Esophagus muscularis mucosa (tissue), 4 donors: ENCODE measurements at places on chromosomes 1 and 21. TPM values are rescaled to one million over a fixed set of nuclear protein-coding genes. Genes with fewer than 3 reads are reported as not detected.

Gene C1orf141
- not detected for total RNA-seq

DNA sequence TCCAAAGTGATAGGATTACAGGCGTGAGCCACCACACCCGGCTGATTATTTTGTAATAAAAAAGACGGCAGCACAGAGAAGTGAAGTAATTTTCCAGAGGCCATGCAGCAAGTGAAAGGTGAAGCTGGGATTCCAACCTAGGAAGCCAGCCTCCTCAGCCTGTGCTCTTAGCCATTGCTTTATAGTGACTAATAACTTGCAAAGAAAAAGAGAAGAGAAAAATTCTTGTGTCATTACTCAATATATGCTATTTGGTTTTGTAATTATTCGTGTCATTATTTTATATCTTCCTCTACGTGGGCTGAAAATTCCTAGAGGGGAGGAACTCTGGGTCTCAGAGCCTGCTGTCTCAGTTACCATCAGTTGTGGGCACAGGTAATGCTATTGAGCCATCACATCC lies 1.6 kb upstream of the IER5 start:
- DNase-seq = no peak

DNA sequence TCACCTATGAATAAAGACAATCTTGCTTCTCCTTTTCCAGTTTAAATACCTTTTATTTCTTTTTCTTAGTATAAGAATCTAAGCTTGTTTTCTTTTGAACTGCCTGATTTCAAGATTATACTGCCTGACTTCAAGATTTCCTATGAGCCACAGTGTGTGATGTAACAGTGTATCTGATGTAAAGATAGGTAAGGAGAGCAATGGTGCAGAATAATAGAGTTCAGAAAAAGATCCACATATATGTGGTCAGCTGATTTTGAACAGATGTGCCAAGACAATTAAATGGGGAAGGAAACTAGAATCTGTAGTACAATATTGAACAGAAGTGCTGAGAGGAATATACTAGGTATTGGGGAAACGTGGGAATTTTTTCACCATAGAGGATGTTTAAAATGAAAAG lies 21.0 kb downstream of the EXO1 start:
- DNase-seq = no peak

GRCh38 chr1:31718327-31718897 lies 14.6 kb upstream of the COL16A1 start:
- no peak for DNase-seq

DNA sequence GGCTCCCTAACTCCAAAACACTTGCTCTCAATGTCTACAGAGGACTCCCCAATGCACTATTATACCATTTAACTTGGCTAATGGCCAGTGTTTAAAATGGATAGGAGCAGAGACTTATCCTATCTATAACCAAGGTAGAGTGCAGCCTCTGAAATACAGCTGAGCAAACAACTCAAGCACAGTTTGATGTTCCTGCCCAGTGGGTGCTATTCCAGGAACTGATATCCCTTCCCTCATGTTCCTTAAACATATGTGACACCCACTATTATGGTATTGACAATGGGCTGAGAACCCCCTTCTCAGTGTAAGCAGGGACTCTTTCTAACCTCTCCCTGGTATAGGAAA lies 51.7 kb downstream of the SH3GLB1 start:
- DNase-seq = no peak

DNA sequence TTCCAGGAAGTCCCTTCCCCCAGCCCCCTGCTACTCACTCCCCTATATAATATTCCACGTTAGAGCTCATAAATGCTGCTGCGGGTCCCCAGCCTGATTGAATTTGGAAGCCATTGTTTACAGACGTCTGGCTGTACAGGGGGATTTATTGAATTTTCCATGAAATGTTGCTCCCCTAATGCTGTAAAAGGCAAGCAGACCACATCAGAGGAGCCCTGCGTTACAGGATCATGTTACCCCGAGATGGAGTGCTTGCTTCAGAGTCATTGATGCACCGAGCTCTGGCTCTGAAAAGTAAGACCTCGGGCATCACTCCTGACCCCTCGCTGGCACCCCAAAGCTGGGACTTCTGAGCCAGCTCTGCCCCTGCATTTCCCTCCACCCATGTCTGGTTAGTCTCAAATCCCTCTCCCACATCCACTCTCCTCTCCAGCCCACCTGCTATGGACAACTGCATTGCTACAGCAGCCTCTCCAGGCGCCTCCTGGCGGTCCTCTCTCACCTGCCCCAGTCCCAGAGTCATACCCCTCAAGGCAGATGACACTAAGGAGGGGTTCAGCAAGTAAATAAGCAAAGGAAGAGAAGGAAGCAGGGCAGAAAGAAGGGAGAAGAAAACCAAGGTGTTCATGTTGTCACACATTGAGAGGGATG lies 127.8 kb downstream of the TMEM53 start:
- DNase-seq = no peak

GRCh38 chr1:212178851-212179250 lies 106.4 kb upstream of the PPP2R5A start:
- no peak for DNase-seq

GRCh38 chr1:247087256-247087655 lies 8.6 kb upstream of the ZNF670 start:
- DNase-seq = no peak

GRCh38 chr1:15055736-15056415 lies 97.7 kb upstream of the TMEM51 start:
- DNase-seq = no peak
